ENCODE measurements at places on chromosomes 4 and X. TPM values are rescaled to one million over a fixed set of nuclear protein-coding genes. Genes with fewer than 3 reads are reported as not detected.

SH2D1A gene
- not detected for total RNA-seq

ARX gene
- not detected for total RNA-seq

XKRX gene
- total RNA-seq: 0.54 TPM

MAGEA2 gene
- total RNA-seq: not detected

PNMA6E gene
- not detected for total RNA-seq

CPXCR1 gene
- not detected for total RNA-seq

TGIF2LX gene
- not detected for total RNA-seq

QRFPR gene
- not detected for total RNA-seq

SPANXD gene
- not detected for total RNA-seq

SRPX gene
- 151 TPM for total RNA-seq

PAGE5 gene
- not detected for total RNA-seq

GLUD2 gene
- 1.2 TPM for total RNA-seq

TMEM31 gene
- total RNA-seq: not detected

SMPX gene
- total RNA-seq: not detected

RAB40AL gene
- total RNA-seq: 0.36 TPM

MAGEE2 gene
- not detected for total RNA-seq

CDX4 gene
- not detected for total RNA-seq

SPINK2 gene
- not detected for total RNA-seq

GSX2 gene
- total RNA-seq: not detected

EXOC1L gene
- total RNA-seq: not detected

DGAT2L6 gene
- total RNA-seq: not detected

SLC49A3 gene
- total RNA-seq: 3.3 TPM

DUSP21 gene
- total RNA-seq: not detected

TMSB15B gene
- 5.5 TPM for total RNA-seq

RBM41 gene
- total RNA-seq: 10.7 TPM

ADH7 gene
- not detected for total RNA-seq

CITED1 gene
- total RNA-seq: 0.38 TPM

SPIN3 gene
- total RNA-seq: 4.3 TPM

USP51 gene
- 0.75 TPM for total RNA-seq
